ENCODE measurements at places on chromosomes 3 and 15. TPM values are rescaled to one million over a fixed set of nuclear protein-coding genes. Genes with fewer than 3 reads are reported as not detected.

HGD gene
- total RNA-seq: 0.51 TPM

DNA sequence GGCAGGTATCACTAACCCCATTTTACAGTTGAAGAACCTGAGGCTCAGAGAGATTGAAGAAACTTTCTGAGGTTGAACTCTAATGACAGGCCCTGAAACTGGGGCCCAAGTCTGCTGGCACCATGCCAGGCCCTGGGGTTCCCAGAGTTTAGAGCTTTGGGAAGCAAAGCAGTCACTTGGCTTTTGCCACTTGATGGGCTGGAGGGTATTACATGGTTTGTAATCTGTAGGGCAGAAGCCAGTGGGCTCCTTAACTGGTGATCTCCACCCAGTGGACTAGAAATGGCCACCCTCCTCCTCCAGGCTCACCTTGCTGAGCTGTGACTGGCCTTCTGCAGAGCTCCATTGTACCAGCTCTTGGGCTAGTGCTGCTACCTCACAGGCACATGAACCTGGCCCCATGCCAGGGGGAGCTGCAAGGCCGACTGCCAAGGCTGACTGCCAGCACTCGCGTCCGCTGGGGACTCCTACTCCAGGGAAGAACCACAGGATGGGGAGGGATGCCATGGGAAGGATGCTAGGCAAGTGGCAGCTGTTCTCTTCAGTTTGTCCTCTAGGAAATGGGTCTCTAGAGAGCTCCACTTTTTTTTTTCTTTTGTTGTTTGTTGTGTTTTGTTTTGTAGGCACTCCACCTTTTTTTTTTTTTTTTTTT is 104.8 kb downstream of the ETFA start:
- no peak overlapping the region for H3K4me3 ChIP-seq
- no peak overlapping the region for H3K27ac ChIP-seq
- DNase-seq: no peak
- H3K4me1 ChIP-seq: peaks cover 4% of the 10 kb centered on the region

DNA sequence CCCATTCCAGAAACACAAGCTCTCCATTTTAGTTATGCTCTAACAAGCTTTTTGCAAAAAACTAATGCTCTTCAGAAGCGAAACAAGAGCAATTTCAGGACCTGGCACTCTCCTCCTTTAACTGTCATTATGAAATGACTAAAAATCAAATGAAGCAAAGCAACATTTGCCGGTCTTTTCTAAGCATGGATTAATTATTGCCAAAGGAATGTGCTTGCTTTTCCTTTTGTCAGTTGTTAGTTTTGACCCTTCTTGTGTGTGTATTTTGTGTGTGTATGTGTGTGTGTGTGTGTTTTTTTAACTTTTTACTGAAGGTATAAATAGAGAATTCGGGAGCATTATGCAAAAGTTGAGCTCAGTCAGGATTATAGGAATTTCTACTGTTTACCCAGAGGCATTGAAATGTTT is 509.1 kb downstream of the TUSC7 start:
- H3K27me3 ChIP-seq: no peaks in the 10 kb centered on the region
- no peaks in the 10 kb centered on the region for H3K4me1 ChIP-seq
- H3K27ac ChIP-seq: no peak overlapping the region
- no peak overlapping the region for H3K4me3 ChIP-seq
- H3K36me3 ChIP-seq: no peaks in the 10 kb centered on the region
- DNase-seq: no peak

ARIH2 gene
- 118 TPM for total RNA-seq

GRCh38 chr3:125582707-125583106 is 12.6 kb downstream of the OSBPL11 start:
- peaks cover 4% of the 10 kb centered on the region for H3K36me3 ChIP-seq
- H3K27me3 ChIP-seq: no peaks in the 10 kb centered on the region
- DNase-seq: no peak

DNA sequence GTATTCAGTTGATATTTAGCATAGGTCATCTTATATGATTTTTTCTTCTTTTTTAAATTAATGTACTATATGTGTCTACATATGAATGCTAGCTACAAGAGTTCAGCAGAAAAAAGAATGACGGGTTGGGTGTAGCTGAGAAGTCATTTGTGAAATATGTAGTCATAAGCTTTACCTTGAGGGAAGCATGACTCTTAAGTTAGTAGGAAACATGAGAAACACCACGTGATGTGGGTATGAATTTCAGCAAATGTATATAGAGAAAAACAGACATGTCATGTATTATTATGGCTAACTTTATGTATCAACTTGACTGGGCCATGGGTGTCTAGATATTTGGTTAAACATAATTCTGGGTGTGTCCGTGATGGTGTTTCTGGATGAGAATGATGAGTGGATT is 125.0 kb downstream of the RAP2B start:
- no peaks in the 10 kb centered on the region for H3K27me3 ChIP-seq
- H3K36me3 ChIP-seq: no peaks in the 10 kb centered on the region
- no peak overlapping the region for H3K27ac ChIP-seq
- H3K4me1 ChIP-seq: peaks cover 33% of the 10 kb centered on the region
- DNase-seq: no peak

DNA sequence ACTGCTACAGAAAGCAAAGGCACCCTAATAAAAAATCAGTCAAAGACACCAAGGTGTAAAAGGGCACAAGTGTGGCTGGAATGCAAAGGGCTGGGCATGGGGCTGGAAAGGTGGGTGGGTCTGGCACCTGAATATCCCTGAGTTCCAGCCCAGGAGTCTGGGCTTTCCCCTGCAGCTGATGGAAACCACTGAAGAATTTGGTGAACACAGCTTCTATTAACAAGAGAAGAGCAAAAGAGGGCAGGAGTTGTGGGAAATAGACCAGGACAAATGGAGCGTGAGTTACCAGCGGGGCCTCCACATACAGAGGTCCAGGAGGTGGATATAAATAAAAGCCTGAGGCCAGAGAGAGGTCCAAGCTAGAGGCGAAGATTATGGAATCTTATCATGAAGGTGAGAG is 45.1 kb upstream of the TPM1 start:
- no peak overlapping the region for H3K27ac ChIP-seq
- H3K27me3 ChIP-seq: peaks cover 33% of the 10 kb centered on the region
- no peak overlapping the region for H3K4me3 ChIP-seq
- H3K36me3 ChIP-seq: no peaks in the 10 kb centered on the region
- DNase-seq: no peak

MBNL1 gene
- total RNA-seq: 217 TPM

- peak; percentile 84 for DNase-seq
- no peak overlapping the region for H3K4me3 ChIP-seq
- peaks cover 39% of the 10 kb centered on the region for H3K27me3 ChIP-seq
Measured at GRCh38 chr3:14847613-14848541, 29.1 kb downstream of the FGD5 start.

SHF gene
- total RNA-seq: 1.4 TPM

ZPLD1 gene
- total RNA-seq: not detected

HTR3E gene
- not detected for total RNA-seq

DNA sequence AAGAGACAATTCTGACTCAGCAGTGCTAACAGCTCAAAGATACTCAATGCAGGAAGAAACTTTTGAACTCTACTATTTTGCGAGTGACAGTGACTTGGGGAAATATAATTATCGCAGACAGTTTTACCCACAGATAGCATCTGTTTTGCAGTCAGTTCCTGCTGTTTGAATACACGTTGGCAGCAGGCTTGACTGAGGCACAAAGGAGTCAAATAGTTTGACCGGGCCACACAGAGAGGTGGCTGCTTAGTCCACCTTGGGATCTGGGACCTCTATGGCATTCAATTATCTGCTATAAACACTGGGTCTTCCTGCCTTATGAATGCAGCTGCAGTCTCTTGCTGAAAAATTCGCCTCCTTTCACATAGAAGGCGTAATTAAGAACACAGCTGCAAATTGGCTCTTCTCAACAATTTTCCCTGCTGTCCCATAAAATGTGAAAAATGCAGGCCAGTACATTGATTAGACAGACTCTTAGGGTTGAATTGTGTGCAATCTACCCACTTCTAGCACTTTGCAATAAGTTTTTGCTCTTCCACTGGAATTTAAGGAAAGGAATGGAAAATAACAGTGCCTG is 56.5 kb downstream of the OTOL1 start:
- no peak for DNase-seq
- no peaks in the 10 kb centered on the region for H3K27me3 ChIP-seq
- no peaks in the 10 kb centered on the region for H3K36me3 ChIP-seq
- no peak overlapping the region for H3K27ac ChIP-seq
- H3K4me1 ChIP-seq: no peaks in the 10 kb centered on the region

DNA sequence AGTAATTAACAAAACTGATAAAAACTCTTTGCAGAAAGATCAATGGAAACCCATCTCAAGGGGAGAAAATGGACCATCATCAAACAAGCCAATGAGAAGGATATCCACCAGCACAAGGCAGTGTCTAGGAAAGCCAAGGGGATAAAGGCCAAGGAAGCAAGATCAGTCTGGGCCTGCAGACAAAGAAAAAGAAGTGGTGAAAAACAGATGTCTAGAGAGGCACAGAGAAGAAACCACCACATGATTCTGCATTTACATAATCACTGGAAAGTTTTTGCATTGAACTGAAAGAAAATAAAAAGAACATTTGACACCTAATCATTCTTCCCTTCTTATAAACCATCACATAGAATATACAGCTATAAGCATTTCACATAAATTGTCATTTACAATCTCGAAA is 23.0 kb upstream of the VPS39 start:
- no peak for DNase-seq
- peaks cover 73% of the 10 kb centered on the region for H3K36me3 ChIP-seq
- no peaks in the 10 kb centered on the region for H3K27me3 ChIP-seq
- no peak overlapping the region for H3K4me3 ChIP-seq

GRCh38 chr3:171160325-171160724 is 133.8 kb upstream of the SLC2A2 start:
- H3K27ac ChIP-seq: no peak overlapping the region
- no peak overlapping the region for H3K4me3 ChIP-seq
- H3K4me1 ChIP-seq: peaks cover 38% of the 10 kb centered on the region
- no peak for DNase-seq
- no peaks in the 10 kb centered on the region for H3K27me3 ChIP-seq

PLOD2 gene
- 0.69 TPM for total RNA-seq

ASB14 gene
- not detected for total RNA-seq

DNA sequence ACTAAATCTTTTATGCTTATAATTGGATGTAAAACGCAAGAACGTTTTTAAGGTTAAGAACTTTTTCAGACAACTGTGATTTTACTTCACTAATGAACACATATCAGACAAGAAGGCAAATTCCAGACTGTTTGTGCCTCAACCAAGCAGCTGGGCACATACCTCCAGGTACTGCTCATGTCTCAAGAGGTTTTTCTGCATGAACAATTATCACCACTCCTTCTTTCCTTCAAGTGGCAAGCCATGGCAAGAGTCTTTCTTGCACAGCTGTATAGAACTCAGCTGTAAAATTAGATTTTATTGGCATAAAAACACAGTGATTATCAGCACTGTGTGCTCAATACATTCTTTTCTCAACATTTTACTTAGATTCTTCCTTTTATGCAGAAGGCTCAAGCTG is 64.3 kb downstream of the FNDC3B start:
- no peaks in the 10 kb centered on the region for H3K36me3 ChIP-seq
- H3K27me3 ChIP-seq: no peaks in the 10 kb centered on the region
- no peak overlapping the region for H3K4me3 ChIP-seq
- no peak for DNase-seq

OR5K2 gene
- total RNA-seq: not detected

PRICKLE2 gene
- total RNA-seq: 0.07 TPM

GRCh38 chr3:122055215-122055614 is at the start of gene CD86:
Gene CD86 (plus strand): TSS chr3:122055362. CDS start chr3:122055490, 128 bp downstream.
- H3K27me3 ChIP-seq: no peaks in the 10 kb centered on the region
- DNase-seq: no peak
- no peaks in the 10 kb centered on the region for H3K36me3 ChIP-seq

- no peak overlapping the region for H3K27ac ChIP-seq
- H3K4me1 ChIP-seq: no peaks in the 10 kb centered on the region
- no peak for DNase-seq
- no peak overlapping the region for H3K4me3 ChIP-seq
- no peaks in the 10 kb centered on the region for H3K27me3 ChIP-seq
Measured at GRCh38 chr15:91790836-91791235, 62.7 kb upstream of the SLCO3A1 start.

NPTN gene
- 21.6 TPM for total RNA-seq

DNA sequence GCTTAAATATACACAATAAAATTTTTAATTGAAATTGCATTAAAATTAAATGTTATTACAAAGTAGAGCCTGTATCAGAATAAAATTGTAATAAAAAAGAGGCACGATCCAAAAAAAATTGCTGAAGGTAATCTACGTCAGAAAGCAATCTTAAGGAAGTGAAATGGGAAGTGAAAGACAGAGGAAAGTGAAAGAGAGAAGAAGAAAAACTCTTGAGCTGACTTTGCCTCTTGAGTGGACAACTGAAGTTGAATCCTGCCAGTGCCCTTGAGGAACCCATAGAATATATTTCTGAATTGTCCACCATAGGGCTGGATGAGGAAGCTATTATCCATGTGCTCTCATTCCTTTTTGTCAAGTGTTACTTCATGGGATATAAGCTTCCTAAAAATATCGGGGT is 285.1 kb upstream of the STAC start:
- no peaks in the 10 kb centered on the region for H3K27me3 ChIP-seq
- DNase-seq: no peak
- no peaks in the 10 kb centered on the region for H3K36me3 ChIP-seq

ADAMTS7 gene
- total RNA-seq: 0.13 TPM

DNA sequence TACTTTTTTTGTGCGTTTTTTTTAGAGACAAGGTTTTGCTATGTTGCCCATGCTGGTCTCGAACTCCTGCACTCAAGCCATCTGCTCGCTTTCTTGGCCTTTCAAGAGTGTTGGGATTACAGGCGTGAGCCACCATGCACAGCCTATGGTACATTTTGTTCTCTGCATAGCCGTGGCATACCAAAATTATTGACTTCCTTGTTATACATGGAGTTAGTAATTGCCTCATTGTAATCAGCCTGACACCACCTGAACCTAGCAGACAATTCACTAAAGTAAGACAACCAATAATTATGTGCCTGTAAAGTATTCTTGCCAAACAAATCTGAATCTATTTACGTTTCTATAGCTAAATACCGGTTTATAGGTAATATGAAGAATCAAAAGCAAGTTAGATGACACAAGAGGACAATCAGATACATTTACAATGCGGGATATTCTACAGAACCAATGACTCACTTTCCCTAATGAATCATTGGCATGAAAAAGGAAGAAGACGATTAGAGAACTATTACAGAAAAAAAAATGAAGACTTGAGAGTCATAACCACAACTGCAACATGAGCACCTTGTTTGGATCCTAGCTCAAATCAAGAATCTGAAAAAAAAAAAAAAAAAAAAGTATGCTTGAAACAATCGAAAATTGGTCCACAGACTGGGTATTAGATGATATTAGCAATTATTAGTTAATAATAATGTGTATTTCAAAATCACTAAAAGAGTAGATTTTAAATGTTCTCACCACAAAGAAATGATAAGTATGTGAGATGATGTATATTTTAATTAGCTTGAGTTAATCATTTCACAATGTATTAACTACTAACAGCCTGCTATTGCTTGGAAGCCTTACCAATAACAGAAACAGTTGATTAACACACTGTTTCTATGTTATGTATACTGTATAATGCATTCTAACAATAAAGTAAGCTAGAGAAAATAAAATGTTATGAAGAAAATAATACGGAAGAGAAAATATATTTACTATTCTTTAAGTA is 7.1 kb downstream of the GUCA1C start:
- no peaks in the 10 kb centered on the region for H3K27me3 ChIP-seq
- no peak overlapping the region for H3K4me3 ChIP-seq
- no peak for DNase-seq
- no peaks in the 10 kb centered on the region for H3K4me1 ChIP-seq
- H3K27ac ChIP-seq: no peak overlapping the region

GRCh38 chr3:124243177-124243859 is 251.4 kb upstream of the ROPN1 start:
- H3K36me3 ChIP-seq: no peaks in the 10 kb centered on the region
- H3K4me3 ChIP-seq: no peak overlapping the region
- H3K27me3 ChIP-seq: no peaks in the 10 kb centered on the region

- H3K36me3 ChIP-seq: no peaks in the 10 kb centered on the region
- H3K27ac ChIP-seq: no peak overlapping the region
- peaks cover 46% of the 10 kb centered on the region for H3K27me3 ChIP-seq
- no peaks in the 10 kb centered on the region for H3K4me1 ChIP-seq
Measured at GRCh38 chr3:8555113-8555661, 53.6 kb downstream of the LMCD1 start.
